ENCODE measurements at places on chromosomes 16 and 17.

DNA sequence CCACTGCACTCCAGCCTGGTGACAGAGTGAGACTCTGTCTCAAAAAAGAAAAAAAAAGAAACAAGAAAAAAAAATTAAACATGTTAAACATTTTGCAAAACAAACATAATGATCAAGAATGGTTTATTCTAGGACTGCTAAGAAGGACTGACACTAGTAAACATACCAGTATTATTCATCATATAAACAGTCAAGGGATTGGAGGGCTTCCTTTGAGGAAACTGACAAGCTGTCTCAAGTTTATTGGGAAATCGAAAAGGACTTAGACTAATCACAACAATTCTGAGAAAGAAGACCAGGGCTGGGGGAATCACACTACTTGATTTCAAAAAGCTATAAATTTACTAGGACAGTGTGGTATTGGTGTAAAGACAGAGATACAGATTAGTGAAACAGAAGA is 75.5 kb downstream of the MYH10 start:
- no peak for DNase-seq

GRCh38 chr17:28396635-28397239 is 9.3 kb downstream of the SLC46A1 start:
- DNase-seq: no peak

DNA sequence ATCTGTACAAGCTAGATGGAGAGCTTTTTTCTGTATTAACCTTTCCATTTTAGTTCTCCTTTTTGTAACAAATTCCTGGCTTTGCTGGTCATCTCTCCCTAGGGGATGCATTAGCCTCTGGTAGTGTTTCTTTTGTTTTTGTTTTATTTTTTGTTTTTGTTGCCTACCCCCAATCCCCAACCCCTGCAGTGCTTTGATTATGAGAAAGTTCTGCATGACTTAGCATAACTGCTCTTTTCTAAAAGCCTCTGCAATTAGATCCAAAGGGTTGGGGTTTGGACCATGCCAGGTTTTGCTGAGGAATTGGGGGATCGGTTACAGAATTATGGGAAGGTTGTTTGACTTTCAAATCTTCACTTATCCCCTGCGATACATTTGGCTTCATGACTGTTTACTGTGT is 98.2 kb downstream of the ADAMTS18 start:
- no peak for DNase-seq

GRCh38 chr17:76542566-76542971 is 2.7 kb downstream of the PRCD start:
- DNase-seq: no peak

DNA sequence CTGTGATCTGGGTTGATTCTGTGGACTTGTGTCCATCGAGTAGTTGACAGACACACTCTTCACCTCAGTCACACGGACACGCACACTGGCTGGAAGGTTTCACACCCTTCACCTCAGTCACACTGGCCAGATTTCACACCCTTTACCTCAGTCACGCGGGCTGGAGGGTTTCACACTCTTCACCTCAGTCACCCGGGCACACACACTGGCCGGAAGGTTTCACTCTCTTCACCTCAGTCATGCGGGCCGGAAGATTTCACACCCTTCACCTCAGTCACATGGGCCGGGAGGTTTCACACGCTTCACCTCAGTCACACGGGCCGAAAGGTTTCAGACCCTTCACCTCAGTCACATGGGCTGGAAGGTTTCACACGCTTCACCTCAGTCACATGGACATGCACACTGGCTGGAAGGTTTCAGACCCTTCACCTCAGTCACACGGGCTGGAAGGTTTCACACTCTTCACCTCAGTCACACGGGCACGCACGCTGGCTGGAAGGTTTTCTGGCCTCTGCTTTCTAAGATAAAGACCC is 96.2 kb downstream of the PGS1 start:
- DNase-seq: no peak

DNA sequence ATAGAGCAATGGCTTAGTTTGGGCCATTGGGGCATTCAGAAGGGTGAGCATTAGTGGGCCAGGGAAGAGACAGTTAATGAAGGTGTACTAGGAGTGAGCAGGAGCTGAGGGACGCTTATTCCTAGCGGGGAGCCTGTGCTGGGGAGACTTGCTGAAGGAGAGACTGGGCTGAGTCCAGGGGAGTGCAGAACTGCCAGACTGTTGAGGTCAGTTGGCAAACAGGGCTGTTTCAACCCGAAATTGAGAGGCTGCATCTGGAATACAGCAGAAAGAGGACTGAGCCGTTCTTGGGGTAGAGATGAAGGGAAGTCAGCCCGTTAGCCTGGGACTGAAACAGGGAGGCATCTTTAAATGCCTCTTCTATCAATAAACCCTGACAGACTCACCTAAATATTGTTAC is 33.2 kb downstream of the MAP2K6 start:
- DNase-seq: no peak

- no peak for DNase-seq
These were observed 42.2 kb downstream of the HOXB1 start for GRCh38 chr17:48488548-48489106.

- DNase-seq: no peak
These were observed 30.1 kb upstream of the TNFRSF13B start for GRCh38 chr17:17001874-17002520.

GRCh38 chr16:10812312-10813098 is 6.1 kb downstream of the TVP23A start:
- no peak for DNase-seq

GRCh38 chr16:533391-534123 is 6.0 kb downstream of the CAPN15 start:
- DNase-seq: no peak

GRCh38 chr17:83143817-83144231 is 64.4 kb downstream of the METRNL start:
- no peak for DNase-seq

DNA sequence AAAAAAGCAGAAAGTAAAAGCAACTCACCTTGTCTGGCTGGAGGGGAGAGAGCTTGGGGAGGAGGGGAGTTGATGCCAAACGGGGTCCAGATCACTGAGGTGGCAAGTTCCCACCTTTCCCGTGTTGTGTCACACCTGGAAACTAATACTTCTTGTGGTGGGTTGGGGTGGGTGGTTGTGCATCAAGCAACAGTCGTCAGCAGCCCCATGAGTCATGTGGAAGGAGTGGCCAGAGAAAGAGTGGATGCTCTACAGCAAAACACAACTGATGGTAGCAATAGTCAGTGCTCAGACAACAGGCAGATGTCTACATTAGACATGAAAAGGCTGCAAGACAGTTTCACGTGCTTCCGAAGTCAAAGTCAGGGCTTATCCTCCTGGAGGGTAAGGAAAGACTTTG is 35.4 kb downstream of the ARSG start:
- DNase-seq: no peak

GRCh38 chr17:80664217-80664790 is 119.7 kb downstream of the RPTOR start:
- DNase-seq: no peak

DNA sequence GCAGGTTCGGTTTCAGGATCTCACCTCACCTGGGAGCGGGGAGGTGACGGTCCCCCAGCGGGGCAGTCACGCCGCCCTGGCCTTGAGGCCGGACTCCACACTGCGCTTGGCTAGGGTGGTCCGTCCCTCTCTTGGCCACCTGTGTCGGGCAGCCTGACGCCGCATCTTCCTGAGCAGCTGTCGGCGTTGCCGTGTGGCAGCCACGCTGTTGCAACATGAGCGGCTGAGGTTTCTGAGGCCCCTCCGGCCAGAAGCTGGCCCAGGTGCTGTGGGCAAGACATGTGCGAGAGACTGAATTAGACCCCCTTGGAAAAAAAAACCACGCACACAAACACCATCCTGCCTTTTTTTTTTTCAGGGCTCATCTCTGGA is 49.2 kb downstream of the IRF8 start:
- DNase-seq: no peak

- DNase-seq: no peak
These were observed 848 bp downstream of the DNASE1L2 start for GRCh38 chr16:2237102-2237482.

- DNase-seq: no peak
These were observed 205.7 kb downstream of the TANC2 start for GRCh38 chr17:63171428-63172393.

GRCh38 chr16:84461029-84461412 is 43.4 kb downstream of the MEAK7 start:
- no peak for DNase-seq

DNA sequence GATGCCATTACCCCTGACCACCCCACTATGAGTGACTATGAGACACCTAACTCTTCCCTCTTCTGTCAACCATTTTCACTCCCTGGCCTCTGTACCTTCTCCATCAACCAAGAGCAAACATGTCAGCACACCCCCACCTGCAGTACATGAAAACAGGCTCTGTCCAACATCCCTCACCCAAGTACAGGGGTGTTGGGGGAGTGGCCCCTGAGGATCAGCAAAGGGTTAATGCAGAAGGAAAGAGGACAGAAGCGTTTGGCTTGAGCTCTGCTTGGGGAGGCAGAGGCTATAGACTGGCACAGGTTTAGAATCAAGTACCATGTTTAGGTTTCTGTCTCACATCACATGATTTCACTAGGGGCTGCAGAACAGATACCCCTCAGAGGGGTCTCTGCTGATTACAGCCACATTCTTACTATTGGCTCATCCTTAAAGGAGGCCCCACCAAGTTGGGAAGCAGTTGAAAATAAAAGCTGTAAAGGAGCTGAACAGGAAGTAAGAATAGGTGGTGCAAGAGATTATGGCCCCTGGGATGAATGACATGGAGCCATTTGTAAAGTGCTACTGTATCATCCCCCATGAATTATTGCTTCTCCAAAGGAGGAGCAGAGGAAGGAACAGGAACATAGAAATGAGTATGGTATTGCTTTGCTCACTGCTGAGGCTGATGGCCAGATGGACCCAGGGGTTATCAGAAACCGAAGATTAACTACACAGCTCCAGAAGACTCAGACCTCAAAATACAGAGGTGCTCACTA is 2.4 kb upstream of the PSMC3IP start:
- DNase-seq: no peak

DNA sequence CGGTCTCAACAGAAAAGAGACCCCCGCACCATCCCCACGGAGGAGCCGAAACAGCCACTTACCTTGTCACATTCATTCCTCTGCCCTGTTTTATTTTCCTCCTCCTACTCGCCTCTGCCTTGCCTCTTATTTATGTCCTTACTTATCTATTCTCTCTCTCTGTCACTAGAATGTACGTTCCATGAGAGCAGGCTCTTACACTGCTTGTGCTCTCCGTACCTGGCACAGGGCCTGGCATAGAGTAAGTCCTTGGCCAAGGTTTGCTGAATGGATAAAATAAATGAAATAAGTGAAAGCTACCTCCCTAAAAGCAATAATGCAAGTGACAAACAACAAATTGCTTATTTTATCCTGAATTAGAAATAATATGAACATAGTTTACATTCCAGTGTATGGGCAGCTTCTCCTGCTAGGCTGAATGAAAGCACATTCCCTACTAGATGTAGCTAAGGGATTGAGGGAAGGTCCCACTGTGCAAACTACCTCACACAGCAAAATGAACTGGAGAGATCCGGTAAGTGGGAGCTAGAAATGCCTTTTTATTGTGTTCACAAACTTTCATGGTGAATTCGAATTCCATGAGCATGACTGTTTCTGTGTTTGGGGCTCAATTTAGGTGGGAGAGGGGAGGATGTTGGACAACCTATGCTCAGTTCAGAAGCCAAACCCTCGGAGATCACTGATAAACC is 173.1 kb downstream of the PARN start:
- no peak for DNase-seq

- no peak for DNase-seq
These were observed at the start of gene PRCD for GRCh38 chr17:76539631-76540271. PRCD (plus strand) TSS chr17:76540044; CDS start chr17:76540142, 98 bp downstream.

- no peak for DNase-seq
These were observed 14.5 kb downstream of the CARD14 start for GRCh38 chr17:80184423-80184714.

- DNase-seq: no peak
These were observed 333.7 kb downstream of the SEC14L1 start for GRCh38 chr17:77474292-77474988.

DNA sequence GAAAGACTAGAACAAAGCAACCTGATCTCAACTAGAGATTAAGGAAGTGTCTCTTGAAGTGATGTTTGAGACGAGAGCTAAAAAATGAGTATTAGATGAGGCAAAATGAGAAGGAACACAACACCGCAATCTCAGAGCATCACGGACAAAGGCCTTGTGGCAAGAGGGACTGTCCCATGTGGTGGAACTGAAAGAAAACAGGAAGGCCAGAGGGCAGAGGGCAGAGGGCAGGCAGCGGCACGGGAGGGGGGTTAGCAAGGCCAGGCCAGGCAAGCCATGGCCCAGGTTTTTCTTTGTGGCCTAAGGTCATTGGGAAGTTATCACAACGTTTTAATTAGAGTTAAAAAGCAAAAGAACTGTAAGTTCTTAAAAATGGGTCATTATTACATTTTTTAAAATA is 22.5 kb downstream of the RPA1 start:
- no peak for DNase-seq

- DNase-seq: no peak
These were observed 28.5 kb downstream of the TLE7 start for GRCh38 chr16:71413341-71413740.

GRCh38 chr17:44351961-44352827 is 7.1 kb downstream of the GRN start:
- no peak for DNase-seq

DNA sequence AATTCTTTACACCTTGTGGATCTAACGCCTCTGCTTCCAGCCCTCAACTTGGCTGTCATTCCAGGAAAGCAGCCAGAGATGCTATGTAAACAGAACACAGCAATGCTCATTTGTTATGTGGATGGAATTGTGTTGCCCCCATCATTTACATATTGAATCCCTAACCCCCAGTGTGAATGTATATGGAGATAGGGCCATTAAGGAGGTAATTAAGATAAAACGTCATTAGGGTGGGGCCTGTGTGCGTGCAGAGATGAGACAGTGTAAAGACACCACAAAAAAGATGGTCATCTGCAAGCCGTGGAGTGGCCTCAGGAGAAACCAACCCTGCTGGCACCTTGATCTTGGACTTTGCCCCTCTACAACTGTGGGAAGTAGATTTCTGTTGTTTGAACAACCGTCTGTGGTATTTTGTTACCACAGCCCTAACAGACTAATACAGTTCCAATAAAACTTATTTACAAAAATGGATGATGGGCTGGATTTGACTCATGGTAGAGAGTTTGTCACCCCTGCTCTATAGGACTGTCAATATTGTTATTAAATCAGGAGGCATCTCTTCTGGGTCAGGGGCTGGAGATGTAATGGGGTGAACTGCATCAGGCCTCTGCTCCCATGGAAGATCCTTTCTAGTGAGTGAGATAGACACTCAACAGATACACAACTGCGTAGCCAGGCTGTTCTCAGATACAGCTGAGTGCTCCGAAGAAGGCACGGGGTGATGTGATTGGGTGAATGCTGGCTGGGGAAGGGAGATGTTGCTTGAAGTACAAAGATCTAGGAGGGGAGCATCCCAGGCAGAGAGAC is 339.0 kb downstream of the SNX29 start:
- DNase-seq: no peak

DNA sequence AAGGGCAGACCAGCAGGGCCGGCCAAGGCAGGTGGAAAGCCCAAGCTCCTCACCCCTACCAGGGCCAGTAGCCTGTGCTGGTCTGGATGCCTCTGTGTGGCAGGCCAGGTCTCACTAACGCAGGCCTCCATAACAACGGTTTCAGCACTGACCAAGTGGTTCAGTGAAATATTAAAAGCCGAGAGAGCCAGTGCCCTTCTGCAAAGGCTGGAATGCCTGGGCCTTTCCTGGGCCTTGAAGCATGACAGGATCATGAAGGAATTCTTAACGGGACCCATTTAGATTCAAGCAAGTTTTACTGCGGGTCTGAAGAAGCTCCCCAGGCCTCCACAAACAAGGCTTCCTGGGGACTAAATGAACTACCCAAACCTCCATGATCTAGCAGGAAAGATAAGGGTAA is 16.3 kb downstream of the ADAD2 start:
- DNase-seq: no peak

- no peak for DNase-seq
These were observed 10.4 kb upstream of the WFDC1 start for GRCh38 chr16:84284154-84284722.

Measured in DMS 273 treated with DMSO at 0.1 percent for 48 hours (cell line).